NCI-H187 (cell line): ENCODE measurements at places on chromosomes 16 and 17.

- no peak for DNase-seq
Observed at GRCh38 chr17:54620399-54620978, 280.2 kb upstream of the TOM1L1 start.

DNA sequence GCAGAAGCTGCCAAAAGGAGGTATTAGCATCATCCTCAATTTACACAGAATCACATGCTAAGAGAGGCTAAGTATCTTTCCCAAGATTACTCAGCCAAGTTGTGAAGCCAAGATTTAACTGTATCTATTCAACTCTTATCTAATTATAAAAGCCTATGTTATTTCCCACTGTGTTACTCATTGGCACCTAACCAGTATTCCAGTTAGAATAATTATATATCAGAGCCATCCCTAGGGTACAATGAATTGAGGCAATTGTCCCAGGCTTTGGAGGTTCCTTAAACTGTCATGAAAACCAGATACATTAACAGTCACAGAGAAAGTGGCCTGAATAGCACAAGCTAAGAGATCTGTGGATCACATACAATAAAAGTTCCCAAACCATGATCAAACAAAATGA, 10.9 kb upstream of the AMFR start:
- DNase-seq, result no peak

- DNase-seq, result no peak
Observed at GRCh38 chr17:77208217-77208808, 67.5 kb downstream of the SEC14L1 start.

DNA sequence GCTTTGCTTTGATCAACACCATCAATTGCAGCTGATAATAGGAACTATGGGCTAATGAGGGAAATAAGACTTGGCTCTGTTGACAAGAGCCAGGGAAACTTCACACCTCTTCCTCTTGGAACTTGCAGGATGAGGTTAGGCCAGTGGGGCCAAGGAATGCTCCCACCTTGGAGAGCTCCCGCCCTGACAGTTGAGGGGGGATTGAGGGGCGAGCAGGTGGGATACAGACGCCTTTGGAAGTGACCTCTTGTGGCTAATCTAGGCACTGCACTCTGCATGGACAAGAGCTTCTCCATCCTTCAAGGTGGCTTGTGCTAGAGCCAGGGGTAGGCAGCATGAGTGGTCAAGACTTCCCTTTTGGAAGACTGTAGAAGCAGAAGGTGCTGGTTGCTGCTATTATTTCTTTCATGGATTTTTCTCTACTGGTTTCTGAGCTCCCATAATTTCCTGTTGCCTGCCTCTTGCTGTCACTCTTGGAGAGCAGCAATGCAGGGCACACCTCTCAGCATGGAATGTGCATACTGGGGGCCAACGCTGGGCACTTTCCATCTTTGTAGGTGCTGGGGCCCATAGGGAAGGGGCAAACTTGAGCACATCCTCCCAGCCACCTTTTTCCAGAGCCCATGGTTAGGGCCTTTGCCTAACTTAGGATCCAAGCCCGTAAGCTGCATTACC, 2.3 kb upstream of the PHF12 start:
- no peak for DNase-seq

- no peak for DNase-seq
Observed at GRCh38 chr17:2377659-2378058, 23.2 kb downstream of the MNT start.

GRCh38 chr17:36937959-36938565, 787 bp downstream of the LHX1 start:
- DNase-seq, result no peak

GRCh38 chr16:88988980-88989811, 12.2 kb upstream of the CBFA2T3 start:
- no peak for DNase-seq

DNA sequence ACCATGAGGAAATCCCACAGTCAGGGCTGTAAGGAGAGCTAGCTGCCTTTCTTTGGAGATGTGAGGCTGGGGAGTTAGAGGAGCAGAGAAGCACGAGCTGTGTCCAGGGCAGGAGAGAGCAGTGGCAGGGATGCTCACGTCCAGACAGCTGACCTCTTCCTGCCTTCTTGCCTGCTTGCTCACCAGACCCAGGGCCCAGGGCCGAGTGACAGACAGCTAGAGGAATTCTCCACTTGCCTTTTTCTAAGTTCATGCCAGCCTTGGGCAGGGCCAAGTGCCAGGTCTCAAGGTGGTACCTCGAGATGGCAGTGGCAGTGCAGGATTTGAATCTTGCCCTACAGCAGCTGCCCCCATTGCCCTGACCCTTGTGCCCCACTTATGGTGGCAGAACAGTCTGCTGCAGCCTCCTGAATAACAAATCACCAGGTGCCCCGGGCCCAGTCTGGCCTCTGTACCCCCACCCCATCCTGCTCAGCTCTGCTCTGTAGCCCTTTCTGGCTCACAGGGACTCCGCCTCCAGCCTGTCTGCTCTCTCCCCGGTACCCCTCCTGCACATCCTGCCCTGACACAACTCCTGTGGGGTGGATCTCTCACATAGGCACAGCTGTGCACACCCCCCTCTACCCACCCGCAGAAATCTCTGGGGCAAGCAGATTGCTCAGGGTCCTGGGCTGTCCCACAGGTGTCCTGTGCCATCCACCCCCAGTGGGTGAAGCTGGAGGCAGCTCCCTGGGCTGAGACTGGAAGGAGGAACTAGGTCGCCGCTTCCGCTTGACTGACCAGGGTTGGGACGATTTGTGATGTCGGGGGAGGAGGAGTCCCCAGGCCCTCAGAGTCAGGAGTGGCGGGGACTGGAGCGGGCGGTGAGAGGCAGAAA, 25.9 kb downstream of the GRIN2C start:
- DNase-seq, result no peak

DNA sequence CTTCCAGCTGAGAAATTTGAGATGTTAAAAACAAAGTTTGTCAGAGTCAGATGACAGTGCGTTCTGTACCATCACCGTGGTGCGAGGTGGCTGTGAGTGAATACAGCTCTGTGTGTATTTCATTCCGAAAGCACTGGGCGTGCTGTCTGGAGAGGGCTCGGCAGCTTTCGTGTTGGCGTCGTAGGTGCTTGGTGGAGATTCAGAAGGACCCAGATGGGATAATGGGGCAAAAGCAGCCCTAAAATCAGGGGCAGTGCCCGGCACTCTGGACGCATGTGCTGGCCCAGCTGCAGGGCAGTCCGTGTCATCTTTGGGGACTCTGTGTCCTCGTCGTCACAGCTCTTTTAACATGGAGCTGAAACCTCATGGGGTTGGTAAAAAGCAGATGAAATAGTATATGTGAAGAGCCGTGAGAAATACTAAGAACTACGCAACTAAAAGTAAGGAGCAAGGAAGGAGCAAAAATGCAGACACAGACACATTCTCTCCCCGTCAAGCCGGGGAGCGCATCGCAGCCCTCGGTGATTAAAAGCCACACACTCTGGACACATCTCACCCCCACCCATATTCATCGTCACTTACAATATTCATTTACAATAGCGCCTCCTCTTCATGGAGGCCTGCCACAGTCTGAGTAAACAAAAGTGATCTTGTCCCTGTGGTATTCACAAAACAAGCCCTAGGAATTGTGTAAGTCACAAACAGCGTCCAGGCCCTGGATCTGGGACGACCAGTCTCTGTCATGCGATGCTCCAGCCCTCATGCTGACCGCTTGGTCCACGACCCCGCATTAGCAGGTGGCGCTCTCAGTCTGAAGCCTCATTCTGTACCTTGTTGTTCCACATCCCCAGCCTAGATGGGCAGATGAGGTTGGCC, 206.7 kb downstream of the RPTOR start:
- peak; percentile 52 for DNase-seq

GRCh38 chr17:79298799-79299198, 224.2 kb downstream of the ENGASE start:
- DNase-seq, result peak; percentile 43

GRCh38 chr17:78555746-78556401, 21.3 kb downstream of the DNAH17 start:
- no peak for DNase-seq

DNA sequence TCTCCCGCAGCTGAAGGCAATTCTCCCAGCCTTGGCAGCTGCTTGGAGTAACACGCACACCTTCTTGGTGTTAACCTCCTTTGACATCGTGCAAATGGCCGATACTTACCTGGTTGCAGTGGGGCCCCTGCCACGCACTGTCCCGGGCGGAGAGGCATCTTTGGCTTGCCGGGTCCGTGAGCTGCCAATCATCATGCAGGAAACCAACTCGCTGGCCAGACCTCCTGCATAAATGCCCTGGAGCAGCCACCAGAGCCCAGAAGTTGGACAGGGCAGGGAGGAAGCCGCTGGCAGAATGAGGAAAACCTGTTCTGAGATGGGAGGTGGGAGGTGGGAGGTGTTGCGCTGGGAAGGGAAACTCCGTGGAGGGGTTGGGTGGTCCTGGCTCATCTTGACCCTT, 41.7 kb upstream of the CREBBP start:
- DNase-seq, result no peak

DNA sequence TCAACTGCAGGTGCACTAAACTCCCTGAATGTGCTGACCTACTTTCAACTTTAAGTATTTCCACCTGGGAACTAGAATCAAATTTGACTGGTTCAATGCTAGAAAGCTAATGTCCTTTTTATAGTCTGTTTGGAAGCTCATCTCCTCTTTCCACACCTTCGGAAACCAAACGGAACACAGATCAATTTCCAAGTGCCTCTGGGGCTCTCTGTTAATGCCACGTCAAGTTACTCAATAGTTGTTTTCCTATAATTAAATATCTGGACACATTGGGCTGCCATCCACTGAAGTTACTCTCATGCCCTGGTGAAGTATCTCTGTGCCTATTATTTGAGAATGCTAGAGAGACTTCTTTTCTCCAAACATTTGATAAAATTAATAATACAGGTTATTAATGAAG, 29.7 kb downstream of the ABAT start:
- DNase-seq, result no peak

- no peak for DNase-seq
Observed at GRCh38 chr17:55458978-55459377, 37.3 kb upstream of the MMD start.

DNA sequence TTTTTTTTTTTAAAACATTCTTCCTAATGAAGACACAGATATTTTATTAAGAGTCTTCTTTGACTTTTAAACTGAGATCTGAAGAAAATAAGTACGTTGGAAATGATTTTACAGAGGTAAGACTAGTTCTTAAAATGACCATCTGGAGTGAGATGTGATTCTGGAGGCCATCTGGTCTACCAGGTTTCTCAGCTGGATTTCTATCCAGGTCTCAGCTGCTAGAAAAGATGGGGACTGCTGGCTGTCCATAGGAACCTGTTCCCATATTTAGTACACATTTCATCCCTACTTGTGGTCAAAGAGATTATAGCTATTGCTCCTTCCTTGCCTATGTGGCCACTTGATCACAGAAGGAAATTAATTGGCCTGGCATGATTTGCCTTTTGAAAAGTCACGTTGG, 12.2 kb downstream of the PMFBP1 start:
- no peak for DNase-seq

DNA sequence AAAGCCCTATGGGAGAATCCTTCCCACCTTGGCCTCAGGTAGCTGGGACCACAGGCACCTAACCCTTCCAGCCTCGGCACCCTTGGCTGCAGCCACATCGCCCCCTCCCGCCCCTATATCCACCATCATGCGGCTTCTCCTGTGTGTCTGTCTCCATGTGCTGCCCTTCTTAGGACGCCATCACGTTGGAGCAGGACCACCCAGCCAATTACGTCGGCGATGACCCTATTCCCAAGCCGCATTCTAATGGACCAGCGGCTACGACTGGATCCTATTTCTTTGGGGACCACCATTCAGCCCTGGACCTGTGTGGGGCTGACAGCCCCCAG, 3.3 kb upstream of the CCDC57 start:
- no peak for DNase-seq

- DNase-seq, result no peak
Observed at GRCh38 chr16:12083631-12084030, 107.1 kb downstream of the SNX29 start.

DNA sequence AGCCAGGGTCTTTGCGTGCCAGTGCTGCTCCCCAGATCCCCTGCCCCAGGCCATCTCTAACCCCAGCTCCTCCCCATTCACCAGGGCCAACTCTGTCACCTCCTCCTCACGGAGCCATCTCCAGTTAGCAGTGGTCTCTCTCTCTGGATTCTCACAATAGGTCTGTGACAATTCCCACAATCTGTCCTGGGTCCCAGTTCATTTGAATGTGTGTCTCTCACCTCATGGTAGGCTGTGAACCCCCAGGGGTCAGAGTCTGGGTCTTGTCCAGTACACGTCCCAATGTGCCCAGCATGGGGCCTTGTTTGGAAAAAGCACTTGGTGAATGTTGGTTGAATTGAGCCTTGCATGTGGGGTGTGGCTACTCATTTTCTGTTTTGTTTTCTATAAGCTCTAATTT, 205.3 kb downstream of the PHKB start:
- no peak for DNase-seq

DNA sequence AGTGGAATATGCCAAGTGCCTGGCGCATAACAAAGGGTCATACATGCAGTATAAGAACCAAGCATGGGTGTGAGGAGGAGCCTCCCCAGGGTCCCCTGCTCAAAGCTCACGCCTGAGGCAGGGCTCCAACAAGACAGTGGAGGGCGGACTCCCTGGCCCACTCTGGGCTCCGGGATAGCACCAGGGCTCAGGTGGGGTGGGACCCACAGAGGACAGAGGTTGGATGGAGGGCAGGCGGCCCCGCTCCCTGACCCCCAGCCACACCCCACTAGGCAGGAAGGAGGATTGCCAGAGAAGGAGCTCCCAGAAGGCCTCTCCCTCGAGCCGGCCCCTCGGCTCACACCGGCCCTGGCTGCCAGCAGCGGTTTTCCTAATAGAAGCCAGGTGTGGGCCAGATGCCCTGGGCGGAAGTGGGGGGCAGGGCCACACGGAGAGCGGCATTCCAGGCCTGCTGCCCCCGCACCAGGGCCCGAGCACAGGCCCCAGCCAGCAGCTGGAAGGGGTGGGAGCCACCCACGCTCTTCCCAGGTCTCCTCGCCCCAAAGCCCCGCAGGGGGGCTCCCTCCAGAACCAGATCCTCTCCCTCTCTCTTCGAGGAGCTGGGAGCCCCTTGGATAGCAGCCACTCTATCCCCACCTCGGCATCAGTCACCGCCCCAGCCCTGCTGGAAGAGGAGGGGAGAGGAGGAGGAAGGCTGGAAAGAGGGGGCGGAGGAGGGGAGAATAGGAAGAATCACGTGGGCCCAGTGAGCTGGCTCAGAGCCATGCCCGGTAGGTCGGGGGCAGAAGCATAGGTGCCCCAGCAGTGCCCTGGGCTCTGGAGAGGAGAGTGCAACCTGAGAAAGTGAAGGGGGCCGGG, 21.0 kb downstream of the VASN start:
- no peak for DNase-seq
